HCT116 (cell line): ENCODE measurements at places on chromosomes 2 and 18.

DNA sequence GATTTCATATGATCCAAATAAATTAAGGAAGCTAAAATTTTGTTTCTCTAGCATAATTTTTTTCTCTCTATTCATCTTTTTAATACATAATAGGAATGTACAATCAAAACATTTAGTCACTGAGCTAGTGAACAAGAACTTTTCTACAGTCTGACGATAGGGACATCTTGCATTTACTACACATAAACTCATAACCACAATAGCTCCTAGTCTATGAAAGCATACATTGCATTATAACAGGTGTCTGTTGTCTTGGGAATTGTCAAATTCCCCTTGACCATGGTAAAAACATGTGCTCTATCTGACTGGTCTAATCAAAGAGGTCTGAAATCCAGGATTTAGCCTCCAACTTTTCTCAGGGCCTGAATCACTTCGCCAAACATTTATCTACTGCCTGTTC lies 144.8 kb downstream of the FAM124B start:
- DNase-seq, result no peak

DNA sequence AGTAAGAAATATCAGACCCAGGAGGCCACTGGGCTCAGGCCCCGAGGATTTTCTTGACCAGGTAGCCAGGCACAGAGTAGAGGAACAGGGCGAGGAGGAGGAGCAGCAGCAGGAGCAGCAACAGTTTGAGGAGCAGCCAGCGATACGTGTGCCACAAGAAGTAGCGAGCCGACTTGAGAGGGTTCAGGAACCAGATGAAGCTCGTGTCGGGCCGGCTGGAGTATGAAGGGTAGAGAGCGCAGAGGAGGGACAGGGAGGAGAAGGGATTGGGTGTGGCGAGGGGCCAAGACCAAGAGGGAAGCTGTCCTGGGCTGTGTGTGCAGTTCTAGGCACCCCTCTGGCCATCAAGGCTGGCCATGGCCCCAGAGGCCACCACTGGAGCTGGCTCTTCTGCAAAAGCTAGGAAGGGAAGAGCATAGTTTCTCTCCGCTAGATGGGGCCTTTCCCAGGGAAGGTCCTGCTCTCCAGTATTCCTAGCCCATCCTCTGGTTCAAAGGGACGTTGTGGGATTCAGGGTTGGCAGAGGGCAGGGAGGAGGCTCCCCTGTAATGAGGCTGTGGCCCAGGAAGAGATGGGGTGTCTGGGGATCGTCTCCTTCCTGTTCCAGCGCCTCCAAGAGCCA lies 17.8 kb downstream of the OTOF start:
- no peak for DNase-seq

DNA sequence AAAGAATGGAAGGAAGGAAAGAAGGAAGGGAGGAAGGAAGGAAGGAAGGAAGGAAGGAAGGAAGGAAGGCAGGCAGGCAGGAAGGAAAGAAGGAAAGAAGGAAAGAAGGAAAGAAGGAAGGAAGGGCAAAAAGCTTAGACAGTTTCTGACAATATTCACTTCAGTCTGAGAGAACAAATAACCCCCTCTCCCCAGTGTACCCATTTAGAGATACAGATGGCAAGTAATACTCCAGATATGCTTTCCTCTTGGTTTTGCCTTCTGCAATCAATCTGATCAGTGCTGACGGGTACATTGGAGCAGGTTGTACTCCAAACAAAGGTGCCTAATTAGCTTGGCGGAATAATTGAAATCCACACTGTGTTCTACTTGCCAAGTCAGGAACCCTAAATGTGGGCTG lies 534.6 kb upstream of the TMEFF2 start:
- no peak for DNase-seq

GRCh38 chr2:219491278-219491963 lies 7.3 kb upstream of the GMPPA start:
- DNase-seq, result no peak

DNA sequence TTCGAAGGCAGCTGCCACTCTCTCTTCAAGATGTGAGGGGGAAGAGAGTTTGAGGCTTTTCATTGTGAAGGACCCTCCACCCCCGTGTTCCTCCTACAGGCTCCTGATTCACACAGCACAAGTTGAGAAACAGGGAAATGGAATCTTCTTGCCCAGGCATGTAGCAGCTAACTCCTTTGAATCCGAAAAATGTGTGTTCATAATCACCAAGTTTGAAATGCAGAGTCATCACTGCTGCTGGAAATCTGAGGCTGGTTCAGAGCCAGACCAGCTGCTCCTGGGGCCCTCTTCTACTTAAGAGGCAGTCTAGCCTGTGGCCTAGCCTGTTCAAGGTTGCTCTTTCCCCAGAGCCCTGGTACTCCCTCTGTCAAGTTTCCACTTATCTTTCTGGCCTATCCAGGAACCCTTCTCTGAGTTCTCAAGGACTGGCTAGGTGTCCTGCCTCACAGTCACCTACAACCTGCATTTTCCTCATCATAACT lies 166.4 kb downstream of the TMEM247 start:
- DNase-seq, result no peak
